ENCODE measurements at places on chromosomes 11 and 22. TPM values are rescaled to one million over a fixed set of nuclear protein-coding genes. Genes with fewer than 3 reads are reported as not detected.

Gene MIOX
- total RNA-seq: 0.39 TPM

- H3K27ac ChIP-seq: no peak overlapping the region
- H3K36me3 ChIP-seq: no peaks in the 10 kb centered on the region
- no peak overlapping the region for H3K4me3 ChIP-seq
- DNase-seq: no peak
- no peaks in the 10 kb centered on the region for H3K4me1 ChIP-seq
Measured at GRCh38 chr22:34866495-34867131, 199.3 kb upstream of the ISX start.

Gene NEU3
- total RNA-seq: 12.5 TPM

GRCh38 chr11:11218629-11218986, 134.4 kb downstream of the CSNK2A3 start:
- H3K4me3 ChIP-seq: no peak overlapping the region
- no peak for DNase-seq
- H3K36me3 ChIP-seq: no peaks in the 10 kb centered on the region
- no peak overlapping the region for H3K27ac ChIP-seq
- no peaks in the 10 kb centered on the region for H3K4me1 ChIP-seq
- no peaks in the 10 kb centered on the region for H3K27me3 ChIP-seq

Gene CRYAB
- not detected for total RNA-seq

DNA sequence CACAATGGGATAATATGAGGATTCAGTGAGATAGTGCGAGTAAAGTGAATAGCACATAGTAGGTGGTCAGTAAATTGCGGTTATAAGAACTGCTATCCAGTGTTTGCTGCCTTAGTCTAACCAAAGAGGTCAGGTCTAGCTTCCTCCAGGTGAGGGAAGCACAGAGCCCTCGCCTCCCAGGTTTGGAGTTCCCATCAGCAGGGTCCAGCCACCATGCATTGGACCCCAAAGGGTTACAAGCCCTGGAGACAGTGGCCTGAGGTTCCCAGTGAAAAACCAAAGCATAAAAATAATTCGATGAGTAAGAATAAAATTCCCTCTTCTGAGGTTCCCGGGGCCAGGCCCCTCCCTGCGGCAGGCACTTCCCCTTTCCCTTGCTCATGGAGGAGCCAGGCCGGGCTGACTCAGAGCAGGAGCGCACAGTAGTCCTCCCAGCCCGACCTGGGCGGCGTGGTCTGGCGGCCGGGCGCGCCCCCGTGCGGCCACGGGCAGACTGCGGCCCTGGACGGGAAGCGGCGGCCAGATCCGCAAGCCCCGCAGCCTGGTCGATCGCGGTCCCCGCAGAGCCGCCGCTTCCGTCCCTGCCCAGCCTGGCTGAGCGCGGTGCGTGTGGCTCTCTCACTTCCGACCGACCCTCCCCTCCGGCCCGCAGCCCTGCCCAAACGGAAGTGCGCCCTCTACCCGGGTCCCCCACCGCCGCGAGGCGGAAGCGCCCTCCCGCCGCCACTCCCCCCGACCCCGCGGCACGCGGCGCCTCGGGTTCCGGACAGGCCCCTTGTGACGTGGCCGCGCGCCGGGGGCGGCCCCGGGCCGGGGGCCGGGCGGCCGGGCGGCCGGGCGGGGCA, at the start of gene SLC39A13:
SLC39A13 (plus strand) TSS at position 845 of the 845 bp plus-strand sequence. CDS start 1,505 bp downstream, outside the sequence.
- H3K4me1 ChIP-seq: peaks cover 19% of the 10 kb centered on the region
- peak within 1 kb of the TSS; percentile 87 for H3K4me3 ChIP-seq
- DNase-seq: peak; percentile 81
- H3K36me3 ChIP-seq: no peaks in the 10 kb centered on the region
